ENCODE measurements at places on chromosomes 2 and 18.

DNA sequence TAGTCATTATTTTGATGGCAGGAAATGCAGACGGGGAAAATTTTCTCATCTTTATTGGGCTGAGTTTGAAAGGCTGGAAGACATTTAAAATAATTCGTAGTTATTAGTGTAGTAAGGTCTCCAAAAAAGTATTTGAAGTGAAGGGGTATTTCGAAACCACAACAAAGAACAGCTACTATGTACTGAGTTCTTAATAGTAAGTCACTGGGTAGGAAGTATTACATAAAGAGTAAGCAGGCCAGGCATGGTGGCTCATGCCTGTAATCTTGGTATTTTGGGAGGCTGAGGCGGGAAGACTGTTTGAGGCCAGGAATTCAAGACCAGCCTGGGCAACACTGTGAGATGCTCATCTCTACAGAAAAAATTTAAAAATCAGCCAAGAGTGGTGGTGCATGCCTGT is 113.6 kb downstream of the MEP1B start:
- no peak for DNase-seq

- DNase-seq = no peak
Measured at GRCh38 chr2:31142110-31142509, 3.9 kb upstream of the GALNT14 start.

GRCh38 chr2:44955593-44956392 is 14.3 kb downstream of the SIX3 start:
- DNase-seq = peak; percentile 68

DNA sequence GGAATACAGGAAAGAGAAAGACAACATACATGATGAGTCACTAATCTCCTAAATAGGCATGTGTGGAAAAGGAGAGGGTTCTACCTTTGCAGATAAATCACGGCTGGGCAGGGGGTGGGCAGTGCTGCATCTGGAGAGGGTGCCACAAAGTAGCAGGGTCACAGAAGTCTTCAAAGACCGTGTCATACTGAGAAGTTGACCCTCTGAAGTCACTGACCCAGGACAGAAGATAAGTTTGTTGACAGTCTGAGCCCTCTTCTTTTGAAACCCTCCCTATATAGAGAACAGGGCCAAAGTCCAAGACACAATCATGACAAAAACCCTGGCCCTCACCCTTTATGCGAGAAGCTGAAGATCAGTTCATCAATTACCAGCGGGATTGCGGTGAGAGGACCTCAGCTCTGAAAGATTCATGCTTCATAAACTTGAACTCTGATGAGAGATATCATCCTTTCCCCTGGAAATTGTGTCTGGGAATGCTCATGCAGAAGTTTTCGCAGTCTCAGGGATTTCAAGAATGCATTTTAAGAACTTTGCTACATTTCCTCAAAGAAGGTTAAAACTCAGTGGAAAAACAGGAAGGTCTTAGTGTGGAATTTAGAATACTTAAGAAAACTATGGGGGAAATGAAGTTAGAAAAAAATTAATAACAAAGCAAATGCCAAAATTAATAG is 129.5 kb downstream of the FAM124B start:
- peak; percentile 40 for DNase-seq

DNA sequence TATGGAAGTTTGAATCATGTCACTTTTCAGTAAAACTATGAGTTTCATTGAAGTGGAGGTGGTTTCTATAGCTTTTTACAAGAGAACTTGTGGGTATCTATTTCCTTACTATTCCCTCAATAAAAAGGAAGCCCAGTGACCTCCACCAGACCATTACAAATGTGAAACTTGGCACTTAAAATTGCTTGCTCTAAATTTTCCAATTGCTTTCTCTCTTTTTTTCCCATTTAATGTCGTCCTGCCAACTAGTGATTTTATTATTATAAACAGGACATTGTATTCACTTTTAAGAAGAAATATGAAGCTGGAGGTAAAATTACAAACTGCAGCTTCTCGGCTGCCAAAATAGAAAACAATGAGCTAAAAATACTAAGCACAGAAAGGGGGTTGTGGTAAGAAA is 208.2 kb upstream of the ALPP start:
- DNase-seq = no peak

- no peak for DNase-seq
Measured at GRCh38 chr18:1296237-1296636, 391.6 kb downstream of the ADCYAP1 start.

DNA sequence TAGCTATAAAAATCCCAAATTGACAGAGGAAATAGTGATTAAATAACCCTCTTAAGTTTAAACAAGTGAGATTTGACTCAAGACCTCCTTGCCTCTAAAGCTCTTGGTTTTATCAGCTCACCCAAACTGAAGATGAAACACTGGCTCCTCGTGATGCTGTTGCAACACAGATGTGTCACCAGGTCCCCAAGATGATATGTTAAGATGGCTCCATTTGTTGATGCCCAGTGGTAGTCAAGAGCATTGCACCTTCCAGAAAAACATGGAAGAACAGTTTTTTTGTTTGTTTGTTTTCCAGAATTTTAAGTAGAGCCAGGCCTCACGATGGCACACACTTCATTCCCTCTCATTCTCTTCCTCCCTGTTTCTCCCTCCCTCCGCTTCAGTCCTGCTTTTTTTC is 399.8 kb downstream of the TXNL1 start:
- DNase-seq = no peak

DNA sequence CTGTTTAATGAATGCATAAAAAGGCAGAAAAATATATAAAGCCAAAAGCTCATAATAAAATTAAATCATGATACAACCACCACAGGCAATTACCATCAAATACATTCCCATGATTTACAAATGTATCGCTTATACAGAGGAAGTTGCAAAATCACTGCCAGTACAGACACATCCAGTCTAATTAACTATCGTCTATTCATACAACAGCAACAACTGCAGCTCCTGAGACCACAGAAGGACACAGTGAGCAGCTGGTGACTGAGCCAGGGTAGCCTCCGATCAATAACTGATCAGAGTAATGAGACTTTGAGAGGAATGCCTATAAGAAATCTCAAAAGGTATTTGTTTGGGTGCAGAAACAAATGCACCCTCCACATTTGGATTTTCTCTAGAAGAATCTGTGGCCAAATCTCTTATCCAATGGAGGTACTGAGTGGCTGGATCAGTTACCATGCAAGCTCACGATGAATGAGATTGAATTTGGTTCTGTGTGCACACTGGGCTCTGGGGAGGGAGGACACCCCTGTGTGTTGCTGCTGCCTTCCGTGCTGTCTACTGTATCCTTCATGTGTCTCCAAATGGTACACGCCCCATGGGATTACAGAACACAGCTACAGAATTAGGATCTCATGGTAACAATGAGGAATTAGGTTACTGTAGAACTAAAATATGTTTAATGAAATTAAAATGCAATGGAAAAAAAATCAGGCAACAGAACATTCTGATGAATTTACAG is 119.6 kb downstream of the MBP start:
- DNase-seq = no peak

DNA sequence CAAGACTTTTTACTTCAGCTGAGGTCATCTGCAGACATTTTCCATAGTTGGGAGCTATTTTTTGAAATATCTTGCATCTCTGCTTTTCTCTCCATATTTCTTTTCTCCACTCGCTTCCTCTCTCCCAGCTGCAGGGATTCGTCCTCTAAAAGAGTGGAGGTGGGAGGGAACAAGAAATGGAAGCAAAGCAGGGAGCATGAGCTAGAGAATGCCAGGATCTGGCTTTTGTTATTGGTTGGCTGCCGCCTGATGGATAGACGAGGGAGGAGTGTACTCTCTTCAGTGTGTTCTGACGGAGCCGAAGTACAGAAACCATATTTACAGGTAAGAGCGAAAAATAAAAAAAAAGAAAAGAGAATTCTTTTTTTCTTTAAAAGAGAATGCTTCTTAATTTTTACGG is at the start of gene CSRNP3:
Gene CSRNP3, plus strand, starts transcription at position 282 of the 400 bp plus-strand sequence. CDS start 125,368 bp downstream, outside the sequence.
- no peak for DNase-seq

DNA sequence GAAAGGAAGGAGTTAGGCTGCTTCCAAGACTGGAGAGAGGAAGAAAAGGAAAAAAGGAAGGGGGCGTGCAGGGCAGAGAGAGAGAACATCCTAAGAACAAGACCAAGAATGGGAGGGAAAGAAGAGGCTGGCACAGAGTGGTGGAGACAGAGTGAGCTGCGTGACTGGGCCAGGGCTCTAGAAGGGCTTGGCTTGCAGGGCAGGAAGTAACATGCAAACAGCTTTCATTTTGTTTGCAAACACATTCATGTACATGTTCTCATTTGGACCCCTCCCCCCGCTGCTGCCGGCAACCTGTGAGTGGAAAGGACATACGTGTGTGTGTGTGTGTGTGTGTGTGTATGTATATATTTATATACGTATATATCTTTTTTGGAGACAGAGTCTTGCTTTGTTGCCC is 46.8 kb upstream of the DNMT3A start:
- no peak for DNase-seq

- DNase-seq = no peak
Measured at GRCh38 chr2:135685361-135685760, 56.3 kb upstream of the UBXN4 start.

DNA sequence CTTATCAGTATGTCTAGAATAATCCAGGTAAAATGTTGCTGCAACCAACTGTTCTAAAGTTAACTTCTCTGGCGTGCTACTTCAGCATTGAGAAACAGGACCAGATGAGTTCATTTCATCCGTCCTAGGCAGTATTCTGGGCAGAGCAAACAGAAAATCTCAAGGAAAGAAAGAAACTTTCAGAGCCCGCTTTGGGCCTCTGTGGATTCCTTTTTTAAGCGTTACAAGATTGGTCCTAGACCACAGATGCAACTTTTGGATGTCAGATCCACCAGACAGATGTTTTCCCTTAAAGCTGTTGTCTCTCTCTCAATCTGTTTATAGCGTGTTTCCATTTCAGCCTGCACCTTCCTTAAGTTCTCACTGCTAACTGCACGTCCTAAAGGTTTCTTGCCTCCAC is 75.0 kb downstream of the BCL2 start:
- DNase-seq = no peak

- DNase-seq = no peak
Measured at GRCh38 chr2:66688951-66689350, 254.0 kb downstream of the MEIS1 start.

DNA sequence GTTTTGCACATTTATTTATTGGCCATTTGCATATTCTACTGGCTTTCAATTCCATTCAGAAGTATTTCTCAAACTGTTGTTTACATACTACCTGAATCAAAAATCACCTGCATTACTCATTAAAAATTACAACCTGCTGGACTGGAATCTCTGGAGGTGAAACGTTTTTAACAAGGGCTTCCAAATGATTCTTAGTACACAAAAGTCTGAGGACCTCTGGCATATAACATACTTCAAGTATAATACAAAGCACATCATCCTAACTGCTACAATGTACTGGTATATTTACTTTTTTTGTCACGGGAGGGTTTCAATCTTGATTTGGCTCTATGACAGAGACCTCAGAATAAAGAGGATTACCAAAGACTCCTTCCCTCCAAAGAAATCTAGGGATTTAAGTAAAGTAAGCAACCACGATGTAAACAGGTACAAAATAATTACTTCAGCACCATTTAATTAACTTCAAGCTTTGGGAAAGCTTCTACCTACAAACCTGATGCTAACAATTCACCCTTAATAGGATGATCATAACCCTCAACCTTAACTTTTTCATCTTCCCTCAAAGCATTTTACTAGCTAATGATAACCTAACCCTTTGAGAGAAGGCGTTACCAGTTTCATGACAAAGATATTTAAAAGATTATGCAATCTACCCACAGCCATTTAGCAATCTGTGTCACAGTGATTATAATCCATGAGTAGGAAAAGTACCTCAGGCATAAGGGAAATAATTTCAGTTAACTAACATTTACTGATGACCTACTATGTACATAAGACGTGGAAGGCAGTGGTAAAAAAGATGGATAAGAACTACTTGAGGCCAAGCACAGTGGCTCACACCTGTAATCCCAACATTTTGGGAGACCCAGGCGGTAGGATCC is 24.7 kb downstream of the ATAD2B start:
- DNase-seq = peak; percentile 14
